Stimulated activated CD4-positive, alpha-beta T cell treated with anti-CD3 and anti-CD28 coated beads, Interleukin-12 subunit alpha, Interleukin-12 subunit beta, amount 100 ng/mL, for 24 hours (primary cell): ENCODE measurements at places on chromosomes 2 and 18.

- DNase-seq = no peak
These were observed 385.5 kb downstream of the SETBP1 start for GRCh38 chr18:45066210-45066609.

DNA sequence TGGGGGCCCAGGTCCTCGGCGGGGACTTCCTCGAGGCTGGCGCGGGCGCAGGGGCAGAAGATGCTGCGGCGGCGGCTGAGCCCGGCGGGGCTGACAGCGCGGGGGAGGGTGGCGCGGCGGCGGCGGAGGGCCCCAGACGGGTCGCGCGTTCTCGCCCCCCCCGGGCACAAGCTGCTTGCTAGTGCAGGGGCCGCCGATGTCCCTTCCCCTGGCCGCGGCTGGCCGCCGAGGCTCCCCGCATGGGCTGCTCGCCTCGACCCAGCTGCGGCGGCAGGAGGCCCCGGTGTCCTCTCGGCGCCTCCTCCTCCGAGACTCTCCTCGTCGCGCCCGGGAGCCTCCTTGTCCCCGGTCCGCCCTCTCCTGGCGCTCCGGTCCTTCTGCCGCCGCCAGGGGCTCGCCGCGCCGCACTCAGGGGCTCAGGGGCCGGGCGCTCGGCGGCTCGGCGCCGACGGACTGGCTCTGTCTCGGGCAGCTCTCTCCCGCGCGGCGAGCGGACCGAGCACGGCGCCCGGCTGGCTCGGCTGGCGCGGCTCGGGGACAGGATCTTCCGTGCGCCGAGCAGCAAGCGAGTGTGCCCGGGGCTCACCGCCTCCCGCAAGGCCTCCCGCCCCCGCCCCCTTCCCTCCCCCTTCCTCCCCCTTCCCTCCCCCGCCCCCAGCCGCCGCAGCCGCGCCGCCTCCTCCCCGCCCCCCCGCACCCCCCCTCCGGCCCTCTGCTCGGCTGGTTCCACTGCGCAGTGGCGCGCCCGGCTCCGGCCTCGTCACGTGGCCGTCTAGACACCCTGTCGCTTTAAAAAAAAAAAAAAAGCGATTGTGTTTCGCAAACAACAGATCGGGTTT is 902 bp upstream of the SMAD7 start:
- peak; percentile 54 for DNase-seq

DNA sequence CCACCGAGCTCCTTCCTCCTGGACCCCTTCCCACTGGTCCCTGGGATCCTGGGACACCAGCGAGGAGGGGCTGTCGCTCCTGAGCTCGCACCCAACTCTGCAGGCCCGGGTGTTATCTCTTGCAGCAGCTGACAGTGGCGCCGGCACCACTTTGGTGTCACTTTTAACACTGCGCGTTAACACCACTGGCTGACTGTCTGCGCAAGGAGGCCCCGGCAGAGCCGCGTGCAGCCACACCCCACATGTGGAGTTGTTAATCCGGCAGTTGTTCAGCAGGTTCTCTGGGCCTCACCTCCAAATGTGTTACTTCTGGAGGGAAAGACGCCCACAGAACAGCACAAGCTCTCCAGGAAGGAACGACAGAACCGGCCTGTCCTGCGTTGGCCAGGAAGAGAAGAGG is 155.0 kb upstream of the GLI2 start:
- no peak for DNase-seq

DNA sequence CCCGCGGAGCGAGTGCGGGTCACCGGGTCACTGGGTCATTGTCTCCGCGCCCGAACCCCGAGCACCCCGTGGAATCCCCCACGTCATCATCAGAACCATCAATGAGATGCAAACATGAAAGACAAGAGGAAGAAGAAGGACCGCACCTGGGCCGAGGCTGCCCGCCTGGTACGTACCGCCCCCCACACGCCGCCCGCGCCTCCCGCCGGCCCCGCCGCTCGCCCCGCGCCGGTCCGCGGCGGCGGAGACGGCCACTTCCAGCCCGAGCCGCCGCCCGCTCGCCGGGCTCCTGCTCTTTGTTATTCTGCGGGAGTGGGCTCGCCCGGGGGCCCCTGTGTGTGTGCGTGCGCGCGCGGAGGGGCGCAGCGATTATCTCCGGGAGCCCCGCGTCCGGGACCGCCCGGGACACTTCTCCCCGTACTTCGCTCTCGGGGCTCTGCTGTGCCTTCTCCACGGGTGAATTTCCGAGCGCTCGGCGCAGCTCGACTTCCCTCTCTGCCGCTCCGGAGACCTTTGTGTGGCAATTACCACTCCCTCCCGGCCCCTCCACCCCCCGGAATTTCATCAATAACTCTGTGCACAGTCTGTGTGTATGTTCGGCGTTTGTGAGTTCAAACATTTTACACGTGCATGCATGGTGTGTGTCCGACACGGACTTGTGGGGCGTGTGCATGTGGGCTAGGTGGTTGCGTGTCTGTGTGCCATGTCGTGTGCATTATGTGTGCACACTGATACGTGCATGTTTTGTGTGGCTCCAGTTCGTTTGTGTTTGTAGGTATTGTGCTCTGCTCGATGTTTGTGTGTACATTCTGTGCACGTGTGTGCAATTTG is 714 bp downstream of the ASXL3 start:
- DNase-seq = no peak

DNA sequence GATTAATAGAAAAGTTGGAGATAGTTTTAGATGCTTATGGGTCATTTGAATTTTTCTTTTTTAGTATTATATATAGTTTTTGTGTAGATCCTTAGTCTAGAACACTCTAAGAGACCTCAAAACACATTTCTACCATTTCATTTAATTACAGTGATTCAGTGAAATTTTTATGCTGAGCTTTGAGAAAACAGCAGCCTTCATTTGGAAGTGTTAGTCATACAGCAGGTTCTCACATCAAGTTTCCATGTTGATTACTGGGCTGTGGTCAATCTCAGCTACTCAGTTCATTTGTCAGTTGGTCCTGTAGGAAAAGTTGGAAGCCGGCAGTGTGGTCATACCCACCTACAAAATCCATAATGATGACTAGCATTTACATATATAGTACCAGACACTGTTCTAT is 37.9 kb downstream of the MAP3K19 start:
- no peak for DNase-seq

GRCh38 chr2:199704358-199705238 is 146.4 kb downstream of the FTCDNL1 start:
- DNase-seq = no peak

GRCh38 chr2:28664120-28664842 is 87.3 kb upstream of the PPP1CB start:
- no peak for DNase-seq

DNA sequence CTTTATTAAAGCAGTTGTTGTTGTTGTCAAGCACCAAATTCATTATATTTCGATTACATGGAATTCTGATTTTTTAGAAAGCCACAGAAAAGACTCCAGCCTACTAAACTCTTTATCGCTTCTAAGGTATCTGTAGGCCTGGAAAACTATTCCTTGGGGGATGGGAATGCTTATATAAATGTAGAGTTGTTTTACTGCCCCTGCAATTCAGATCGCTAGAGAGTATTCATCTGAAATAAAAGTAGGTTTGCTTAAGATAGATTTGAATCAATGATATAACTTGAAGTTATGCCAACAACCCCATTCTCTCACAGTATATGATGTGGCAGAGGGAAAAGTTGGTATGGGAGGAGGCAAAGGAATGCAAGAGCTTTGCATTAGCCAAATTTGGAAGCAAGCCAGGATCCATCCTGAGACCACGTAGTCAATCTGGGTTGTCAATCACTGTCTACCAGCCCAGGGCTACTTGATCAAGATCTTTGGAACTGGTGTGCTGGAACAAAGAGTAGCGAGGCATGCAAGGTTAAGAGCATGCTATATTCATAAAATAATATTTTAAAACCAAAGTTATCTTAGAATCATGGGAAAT is 95.9 kb downstream of the LYPD6B start:
- no peak for DNase-seq

GRCh38 chr2:51093016-51093415 is 61.1 kb upstream of the NRXN1 start:
- no peak for DNase-seq

DNA sequence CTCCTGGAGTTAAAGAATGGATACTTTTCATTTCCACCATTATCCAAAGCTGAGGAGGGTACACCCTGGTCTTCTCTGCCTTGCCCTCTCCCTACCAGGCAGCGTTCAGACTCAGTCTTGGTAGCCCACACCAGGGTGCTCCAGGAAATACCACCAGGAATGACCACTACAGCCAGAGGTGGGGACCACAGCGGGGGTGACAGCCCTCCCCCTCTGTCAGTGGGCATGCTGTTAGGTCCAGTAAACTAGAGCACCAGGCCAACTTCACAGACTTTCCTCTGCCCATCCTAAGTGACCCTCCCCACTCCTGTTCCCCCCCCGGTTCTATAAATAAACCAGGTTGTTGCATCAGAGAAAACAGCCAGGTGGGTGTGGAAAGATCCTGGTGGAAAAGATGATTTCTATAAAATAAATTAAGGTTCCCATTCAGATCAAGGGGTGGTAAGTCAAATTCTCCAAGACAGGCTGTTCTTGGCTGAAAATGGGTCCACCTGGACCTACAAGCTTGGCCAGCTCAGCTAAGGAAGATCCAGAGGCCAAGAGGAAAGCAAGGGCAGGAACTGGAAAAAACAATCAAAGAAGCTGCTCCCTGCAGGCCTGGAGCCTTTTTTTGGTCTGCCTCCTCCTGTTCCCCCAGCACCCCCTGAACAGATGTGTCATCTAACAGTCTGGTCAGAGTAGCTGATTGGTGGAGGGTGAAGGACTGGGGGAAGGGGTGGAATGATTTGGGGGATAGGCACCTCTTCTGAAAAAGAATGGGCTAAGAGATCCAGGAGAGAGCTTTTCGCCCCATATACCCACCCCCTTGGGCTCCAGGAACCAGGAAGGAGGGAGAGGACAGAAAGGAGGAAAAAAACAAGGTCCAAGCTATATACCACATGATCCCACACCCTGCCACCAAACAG is 2.3 kb downstream of the RAB11FIP5 start:
- no peak for DNase-seq

GRCh38 chr2:61426267-61426897 is 44.5 kb downstream of the USP34 start:
- DNase-seq = peak; percentile 56
